ENCODE measurements at places on chromosomes 3 and 15. TPM values are rescaled to one million over a fixed set of nuclear protein-coding genes. Genes with fewer than 3 reads are reported as not detected.

DNA sequence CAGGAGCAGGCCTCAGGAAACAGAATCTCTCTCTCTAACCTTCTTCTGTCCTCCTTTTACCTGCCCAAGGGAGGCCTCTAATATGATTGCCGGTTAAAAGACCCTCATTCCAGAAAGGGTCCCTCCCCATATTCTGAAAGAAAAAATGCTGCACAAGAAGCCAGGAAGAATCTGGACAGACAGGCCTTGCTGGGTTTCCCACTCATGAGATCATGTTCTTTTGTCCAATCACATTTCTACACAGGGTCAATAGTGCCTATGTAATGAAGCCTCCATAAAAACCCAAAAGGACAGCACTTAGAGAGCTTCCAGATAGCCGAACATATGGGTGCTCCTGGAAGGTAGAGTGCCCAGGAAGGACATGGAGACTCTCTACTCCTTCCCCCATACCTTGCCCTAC, 146.0 kb downstream of the MYO9A start:
- peak; percentile 6 for DNase-seq

DNA sequence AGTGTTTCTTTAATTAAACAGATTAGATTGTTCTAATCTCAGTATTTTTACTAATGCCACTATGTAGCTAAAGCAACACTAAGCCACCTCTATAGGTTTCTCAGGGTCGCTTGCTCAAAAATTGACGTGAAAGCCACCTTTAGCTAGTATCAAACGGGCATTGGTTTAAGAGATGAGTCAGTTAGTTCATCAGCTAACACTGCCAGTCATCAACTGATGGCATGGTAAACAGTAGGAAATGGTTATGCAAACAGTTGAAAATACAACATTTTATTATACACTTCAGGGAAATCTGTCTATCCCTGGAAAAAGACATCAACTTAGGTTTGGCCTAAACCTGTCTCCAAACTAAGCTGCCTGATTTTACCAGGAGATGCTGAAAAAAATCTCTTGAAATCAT, 582.3 kb upstream of the NAALADL2 start:
- DNase-seq: no peak

GRCh38 chr3:106745344-106746168, 631.7 kb upstream of the CCDC54 start:
- no peak for DNase-seq

- DNase-seq: no peak
Measured at GRCh38 chr3:194306771-194307640, 44.1 kb downstream of the CPN2 start.

GRCh38 chr3:187919048-187919447, 173.8 kb upstream of the BCL6 start:
- DNase-seq: no peak

- DNase-seq: no peak
Measured at GRCh38 chr3:38229036-38229435, 36.6 kb upstream of the SLC22A13 start.

DNA sequence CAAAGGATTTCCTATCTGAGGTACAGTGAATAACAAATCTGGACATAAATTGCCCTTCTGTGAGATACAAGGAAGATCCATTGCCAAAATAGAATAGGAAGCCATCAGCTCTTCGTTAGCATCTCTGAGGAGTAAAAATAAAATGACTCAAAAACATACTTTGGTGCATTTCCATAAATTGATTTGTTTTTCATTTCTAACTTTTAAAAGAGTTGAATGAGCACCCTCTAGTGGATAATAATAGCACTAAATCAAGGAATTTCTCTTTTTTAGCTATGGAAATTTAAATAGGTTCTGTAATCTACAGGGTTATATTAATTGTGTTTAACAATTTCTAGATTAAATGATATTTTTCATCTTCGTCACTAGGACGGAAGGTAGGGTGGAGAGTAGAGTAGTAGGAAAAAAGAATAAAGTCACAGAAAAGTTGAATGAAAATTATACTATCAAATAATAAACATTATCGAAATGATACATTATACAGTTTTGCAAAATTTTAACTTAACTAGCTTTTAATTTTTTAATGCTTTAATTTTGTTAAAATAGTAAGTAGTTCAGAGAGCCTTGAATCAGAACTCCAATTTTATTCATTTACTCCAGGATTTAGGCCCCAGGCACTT, 6.4 kb downstream of the NSUN3 start:
- DNase-seq: peak; percentile 15

DNA sequence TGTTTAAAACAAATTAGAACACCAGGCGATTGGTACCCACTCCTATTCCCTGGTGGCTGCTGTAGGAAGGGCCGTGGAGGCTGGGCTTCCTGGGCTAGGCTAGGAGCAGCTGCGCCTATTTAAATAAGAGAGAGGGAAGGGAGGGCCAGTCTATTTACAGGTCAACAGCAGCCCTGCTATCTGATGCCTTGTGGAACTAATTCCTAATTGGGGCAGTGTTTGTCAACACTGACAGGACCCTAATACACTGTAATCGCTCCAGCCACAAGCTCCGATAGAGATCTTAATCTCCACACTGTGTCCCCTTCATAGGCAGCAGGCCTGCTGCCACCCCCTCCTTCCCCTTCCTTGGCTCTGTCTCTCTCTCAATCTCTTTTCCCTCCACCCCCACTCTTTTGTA, 116.9 kb upstream of the SOX14 start:
- DNase-seq: no peak

- DNase-seq: no peak
Measured at GRCh38 chr3:42266085-42266484, at the start of gene CCK. TSS of gene CCK (minus strand) at chr3:42266185. CDS start at chr3:42263630, 2,555 bp downstream.

DNA sequence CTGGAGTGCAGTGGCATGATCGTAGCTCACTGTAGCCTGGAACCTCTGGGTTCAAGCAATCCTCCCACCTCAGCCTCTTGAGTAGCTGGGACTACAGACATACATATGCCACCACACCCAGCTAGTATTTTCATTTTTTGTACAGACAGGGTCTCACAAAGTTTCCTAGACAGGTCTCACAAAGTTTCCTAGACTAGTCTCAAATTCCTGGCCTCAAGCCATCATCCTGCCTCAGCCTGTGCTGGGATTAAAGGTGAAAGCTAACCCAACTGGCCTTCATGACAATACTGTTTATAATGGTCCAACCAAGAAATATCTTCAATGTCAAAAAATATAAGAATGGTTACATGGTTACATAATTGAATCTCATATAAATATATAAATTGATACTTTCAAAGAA, 24.0 kb downstream of the GPR176 start:
- no peak for DNase-seq

GRCh38 chr3:127183931-127184869, 8.7 kb upstream of the PRR23E start:
- no peak for DNase-seq

GRCh38 chr3:43786526-43787305, 96.0 kb downstream of the ABHD5 start:
- DNase-seq: no peak

- no peak for DNase-seq
Measured at GRCh38 chr15:36961956-36962355, 138.4 kb downstream of the MEIS2 start.

DNA sequence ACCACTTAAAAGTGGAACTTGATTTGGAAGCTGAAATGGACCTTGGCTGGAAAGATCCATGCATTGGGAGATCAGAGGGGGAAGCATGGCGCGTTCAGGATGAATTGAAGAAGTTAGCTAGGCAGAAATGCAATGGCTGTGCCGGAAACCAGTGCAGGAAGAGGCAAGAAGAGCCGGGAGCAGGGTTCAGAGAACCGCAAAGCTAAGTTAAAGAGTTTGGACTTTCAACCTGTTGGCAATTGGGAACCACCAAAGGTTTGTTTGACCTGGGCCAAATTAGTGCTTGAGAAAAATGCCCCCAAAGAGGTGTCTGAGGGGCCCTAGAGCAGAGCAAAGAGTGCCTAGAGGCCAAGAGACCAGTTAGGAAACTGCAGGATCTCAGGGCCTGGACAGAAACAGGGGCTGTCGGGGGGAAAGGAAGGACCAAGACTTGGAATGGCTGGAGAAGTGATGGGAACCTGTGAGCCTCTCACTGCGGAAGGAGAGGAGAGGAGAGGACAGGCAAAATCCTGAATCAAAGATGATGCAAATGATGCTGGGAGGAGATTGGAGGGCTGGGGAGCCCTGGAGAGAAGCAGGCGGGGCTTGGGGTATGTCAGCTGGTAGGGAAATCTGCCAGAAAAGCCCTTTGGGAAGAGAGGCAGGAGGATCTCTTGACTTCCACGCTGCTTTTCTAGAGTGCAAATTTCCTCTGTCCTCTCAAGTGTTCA, 49.3 kb downstream of the FAM174B start:
- DNase-seq: no peak

DNA sequence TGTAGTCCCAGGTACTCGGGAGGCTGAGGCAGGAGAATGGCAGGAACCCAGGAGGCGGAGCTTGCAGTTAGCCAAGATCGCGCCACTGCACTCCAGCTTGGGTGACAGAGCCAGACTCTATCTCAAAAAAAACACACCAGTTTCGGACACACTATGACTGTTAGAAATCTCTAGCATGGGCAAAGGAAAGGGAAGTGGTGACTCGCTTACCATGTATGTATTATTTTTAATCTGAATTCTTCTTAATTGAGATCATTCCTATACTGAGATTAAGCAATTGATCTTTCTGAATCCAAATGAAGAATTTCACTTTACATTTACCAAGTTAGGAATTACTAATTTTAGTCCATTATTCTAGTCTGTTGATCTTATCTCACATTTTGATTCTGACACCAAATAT, 459.2 kb upstream of the ALCAM start:
- DNase-seq: no peak

- DNase-seq: peak; percentile 47
Measured at GRCh38 chr3:114758831-114759699, 388.0 kb downstream of the ZBTB20 start.

DNA sequence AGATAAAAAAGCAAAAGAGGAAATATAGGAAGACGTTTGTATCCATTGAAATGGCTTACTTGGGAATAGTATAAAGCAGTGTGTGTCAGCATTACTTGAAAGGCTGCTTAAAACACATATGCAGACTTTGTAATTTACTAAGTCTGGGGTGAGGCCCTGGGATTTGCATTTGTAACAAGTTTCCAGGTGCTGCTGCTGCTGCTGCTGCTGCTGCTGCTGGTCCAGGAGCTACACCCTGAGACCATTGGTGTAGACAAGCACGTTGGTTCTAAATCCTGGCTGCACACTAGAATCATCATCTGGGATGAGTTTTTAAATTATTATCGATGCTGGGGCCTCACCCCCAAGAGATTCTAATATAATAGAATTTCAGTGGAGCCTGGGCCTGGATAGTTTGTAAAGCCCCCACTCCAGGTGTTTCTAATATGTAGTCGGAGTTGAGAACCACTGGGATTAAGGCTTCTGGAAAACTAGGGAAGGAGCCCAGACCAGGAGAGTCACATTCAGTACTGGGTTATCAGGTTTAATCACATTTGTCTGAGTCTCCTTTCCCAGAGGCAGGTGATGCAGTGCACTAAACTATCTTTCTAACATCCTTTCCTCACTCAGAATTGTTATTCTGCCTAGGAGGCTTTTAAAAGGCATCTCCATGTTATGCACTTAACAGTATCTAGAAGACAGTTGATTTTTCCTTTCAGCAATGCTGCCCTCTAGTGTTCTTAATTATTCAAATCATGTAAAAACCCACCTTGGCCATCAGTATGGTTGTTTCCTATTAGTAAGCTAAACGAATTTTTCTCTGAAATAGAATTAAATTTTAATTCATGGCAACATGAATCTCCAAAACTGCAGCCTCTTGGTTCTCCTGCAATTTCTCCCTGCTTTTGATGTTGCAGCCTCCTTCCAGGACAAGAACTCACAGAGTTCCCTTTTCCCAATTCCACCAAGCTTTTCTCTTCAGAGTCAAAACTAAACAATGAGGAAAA, 45.4 kb downstream of the SSR3 start:
- DNase-seq: peak; percentile 10

The GUCA1C gene
- polyA plus RNA-seq: not detected

The HYAL1 gene
- polyA plus RNA-seq: 3.1 TPM

The TUSC7 gene
- not detected for polyA plus RNA-seq

The IL5RA gene
- polyA plus RNA-seq: 1.6 TPM

The SCN11A gene
- polyA plus RNA-seq: 0.73 TPM

The SPINT1 gene
- 67.4 TPM for polyA plus RNA-seq

The CCDC39 gene
- polyA plus RNA-seq: 10.5 TPM

The KBTBD13 gene
- polyA plus RNA-seq: 1.6 TPM
